ENCODE measurements at places on chromosomes 1 and 21.

GRCh38 chr21:36236052-36236730, 79.6 kb downstream of the DOP1B start:
- DNase-seq, result no peak

- no peak for DNase-seq
Observed at GRCh38 chr1:227941509-227942020, 6.2 kb downstream of the WNT9A start.

DNA sequence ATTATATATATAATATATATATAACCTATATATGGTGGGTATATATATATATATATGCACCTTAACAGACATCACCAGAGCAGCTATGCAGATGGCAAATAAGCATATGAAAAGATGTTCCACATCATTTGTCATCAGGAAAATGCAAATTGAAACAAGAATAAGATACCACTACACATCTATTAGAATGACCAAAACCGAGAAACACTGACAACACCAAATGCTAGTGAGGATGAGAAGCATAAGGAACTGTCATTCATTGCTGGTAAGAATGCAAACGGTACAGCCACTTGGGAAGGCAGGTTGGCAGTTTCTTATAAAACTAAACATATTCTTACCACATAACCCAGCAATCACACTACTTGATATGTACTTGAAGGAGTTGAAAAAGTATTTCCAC, 219.8 kb upstream of the PRMT6 start:
- no peak for DNase-seq

GRCh38 chr1:21349693-21350092, 59.4 kb upstream of the ECE1 start:
- no peak for DNase-seq

DNA sequence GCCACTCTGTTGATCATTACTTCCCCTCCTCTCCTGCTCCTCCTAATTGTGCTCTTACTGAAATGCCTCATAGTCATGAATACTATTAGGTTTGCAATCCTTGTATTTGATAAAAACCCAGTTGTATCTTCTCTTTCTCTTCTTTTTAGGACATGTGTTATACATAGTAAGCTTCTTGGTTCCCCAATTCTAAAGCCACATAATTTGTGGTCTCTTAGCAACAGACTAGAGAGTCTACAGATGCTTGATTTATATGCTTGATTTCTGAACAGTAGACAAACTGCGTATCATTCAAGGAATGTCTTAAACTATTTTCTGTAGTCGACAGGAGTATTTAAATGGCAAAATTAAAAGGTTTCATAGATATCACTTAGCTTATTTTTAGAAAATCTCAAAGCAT, 1598.9 kb downstream of the PLA2G4A start:
- DNase-seq, result no peak

GRCh38 chr1:233394860-233395717, 67.6 kb downstream of the MAP3K21 start:
- peak; percentile 63 for DNase-seq

DNA sequence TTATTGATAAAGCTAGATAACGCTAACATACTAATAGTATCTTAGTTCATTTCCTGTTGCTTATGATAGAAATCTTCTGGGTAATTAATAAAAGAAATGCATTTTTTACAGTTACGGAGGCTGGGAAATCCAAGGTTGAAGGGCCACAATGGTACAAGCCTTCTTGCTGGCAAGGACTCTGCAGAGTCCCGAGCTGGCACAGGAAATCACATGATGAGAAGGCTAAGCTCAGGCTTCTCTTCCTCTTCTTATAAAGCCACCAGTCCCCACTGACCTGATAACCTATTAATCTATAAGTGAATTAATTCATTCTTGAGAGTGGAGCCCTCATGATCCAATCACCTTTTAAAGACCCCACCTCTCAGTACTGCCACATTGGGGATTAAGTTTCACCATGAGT, 82.6 kb downstream of the GPR161 start:
- no peak for DNase-seq

DNA sequence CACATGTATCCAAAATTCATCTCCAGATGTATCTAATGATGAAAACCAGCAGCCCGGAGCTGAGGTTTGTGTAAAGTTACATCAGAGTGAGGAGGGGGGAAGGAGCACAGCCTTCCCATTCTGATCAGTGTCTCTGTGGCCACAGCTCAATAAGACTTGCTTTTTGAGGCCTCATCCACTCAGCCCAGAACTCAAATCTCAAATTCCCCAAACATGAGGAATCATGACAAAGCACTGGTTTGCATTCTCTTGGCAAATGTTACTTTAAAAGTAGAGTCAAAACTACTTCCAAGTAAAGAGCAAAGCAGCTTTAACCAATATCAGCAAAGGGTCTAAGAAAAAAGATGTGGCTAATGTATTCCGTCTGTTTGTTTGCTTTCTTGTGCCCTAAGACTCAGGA, 30.9 kb downstream of the CCN1 start:
- no peak for DNase-seq

DNA sequence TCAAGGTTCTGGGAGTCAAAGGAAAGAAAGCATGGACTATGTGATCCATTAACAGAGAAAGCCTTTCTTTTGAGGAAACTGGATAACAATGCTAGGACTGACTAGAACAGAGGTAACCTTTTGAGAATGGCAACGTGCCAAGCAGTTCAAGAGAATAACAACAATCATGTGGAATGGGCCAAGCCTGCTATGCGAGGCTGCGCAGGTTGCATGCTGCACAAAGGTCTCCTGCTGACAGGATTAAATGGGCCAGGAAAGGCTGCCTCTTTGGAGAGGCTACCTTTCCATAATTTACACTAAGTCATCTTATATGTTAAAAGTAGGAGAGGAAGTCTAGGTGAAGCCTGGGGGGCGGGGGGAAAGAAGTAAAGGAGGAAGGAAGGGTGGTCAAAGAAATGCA, 5.8 kb downstream of the PCNX2 start:
- DNase-seq, result peak; percentile 20

- no peak for DNase-seq
Observed at GRCh38 chr1:156051011-156051725, 2.4 kb downstream of the UBQLN4 start.

GRCh38 chr21:36147911-36148310, 8.7 kb upstream of the DOP1B start:
- DNase-seq, result no peak

GRCh38 chr1:2073382-2074230, 23.4 kb downstream of the PRKCZ start:
- no peak for DNase-seq

- DNase-seq, result no peak
Observed at GRCh38 chr1:67371043-67371442, 59.2 kb downstream of the SERBP1 start.

- DNase-seq, result peak; percentile 65
Observed at GRCh38 chr21:43909741-43910400, 44.8 kb downstream of the AGPAT3 start.

DNA sequence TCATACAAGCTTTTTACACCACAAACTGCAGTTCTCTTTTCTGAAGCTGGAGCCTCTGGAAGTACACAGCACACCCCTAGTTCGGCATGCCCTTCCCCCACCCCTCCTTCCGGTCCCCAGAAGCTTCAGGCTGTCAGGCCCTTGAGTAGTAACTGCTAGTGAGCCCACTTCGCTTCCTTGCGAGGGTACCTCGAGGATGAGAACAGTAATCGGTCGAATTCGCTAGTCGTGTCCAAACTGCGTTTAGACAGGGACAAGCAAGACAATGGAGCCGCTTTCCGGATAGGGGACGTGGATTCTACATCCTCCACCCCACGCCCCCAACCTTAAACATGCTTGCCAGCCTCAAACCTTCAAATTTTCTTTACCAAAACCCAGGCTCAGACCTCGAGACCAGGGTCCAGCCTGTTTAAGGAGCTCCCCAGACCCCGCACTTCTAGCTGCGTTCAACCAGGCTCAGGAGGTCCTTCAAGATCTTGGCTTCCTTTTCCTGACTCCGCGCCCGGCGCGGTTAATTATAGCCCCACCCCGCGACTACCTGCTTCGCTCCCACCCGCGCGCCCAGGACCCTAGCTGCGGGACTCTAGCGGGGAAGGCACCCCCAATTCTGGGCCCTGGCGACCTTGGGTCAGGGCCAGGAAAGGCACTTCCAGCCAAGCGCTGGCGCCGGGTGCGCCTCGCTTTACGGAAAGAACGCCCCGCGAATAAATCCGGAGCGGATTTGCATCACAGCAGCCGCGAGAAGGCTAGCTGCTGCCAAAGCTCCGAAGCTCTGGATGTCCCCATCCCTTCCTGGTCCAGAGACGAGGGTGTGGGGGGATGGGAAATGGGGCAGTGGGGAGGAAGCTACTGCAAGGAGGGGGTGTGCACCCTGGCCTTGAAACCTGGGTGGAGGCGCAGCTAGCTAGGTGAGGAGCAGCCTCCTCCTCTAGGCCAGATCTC, 8.1 kb upstream of the TSPAN1 start:
- DNase-seq, result no peak

DNA sequence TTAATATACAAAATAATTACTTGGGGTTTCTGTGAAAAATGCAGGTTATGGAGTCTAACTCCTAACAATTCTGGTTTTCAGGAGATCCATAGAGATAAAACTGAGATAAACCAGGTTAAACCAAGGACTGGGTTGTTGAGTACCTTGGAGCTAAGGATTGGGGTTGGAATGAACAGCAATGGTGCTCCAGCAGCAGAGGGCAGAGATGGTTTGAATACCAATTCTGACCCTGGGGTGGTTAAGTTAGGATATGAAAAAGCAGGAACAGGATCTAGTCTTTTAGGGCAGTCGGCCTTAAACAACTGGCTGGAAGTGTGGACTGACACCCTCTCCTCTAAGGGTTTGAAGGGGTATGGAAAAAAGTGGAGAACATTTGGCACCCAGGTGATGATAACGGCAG, 53.0 kb downstream of the UROD start:
- no peak for DNase-seq

DNA sequence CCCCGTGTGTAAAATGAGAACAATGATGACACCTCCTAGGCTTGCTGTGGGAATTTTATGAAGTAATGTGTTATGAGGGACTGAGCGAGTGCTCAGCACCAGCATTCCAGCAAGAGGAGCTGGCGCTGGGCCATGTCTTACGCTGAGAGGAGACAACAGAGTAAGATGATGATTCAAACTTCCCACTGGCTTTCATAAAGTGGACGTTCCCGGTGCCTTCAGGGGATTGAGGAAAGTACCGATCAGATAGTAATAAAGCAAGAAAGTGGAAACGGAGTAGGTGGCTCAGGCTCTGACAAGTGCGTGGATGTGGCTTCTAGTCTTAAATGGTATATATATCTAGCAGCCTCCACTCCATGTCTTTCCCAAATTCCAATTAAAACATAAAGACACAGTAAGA, 23.8 kb downstream of the EPHA10 start:
- DNase-seq, result no peak

GRCh38 chr1:4736254-4736653, 81.8 kb downstream of the AJAP1 start:
- DNase-seq, result no peak
